Activated naive CD4-positive, alpha-beta T cell treated with anti-CD3 and anti-CD28 coated beads, Interleukin-2, amount 10 ng/mL, durations not matched to agents 7 days and 5 days (primary cell): ENCODE measurements at places on chromosomes 3 and 15.

- no peak for DNase-seq
Observed at GRCh38 chr3:64047787-64048186, 24.5 kb upstream of the PSMD6 start.

DNA sequence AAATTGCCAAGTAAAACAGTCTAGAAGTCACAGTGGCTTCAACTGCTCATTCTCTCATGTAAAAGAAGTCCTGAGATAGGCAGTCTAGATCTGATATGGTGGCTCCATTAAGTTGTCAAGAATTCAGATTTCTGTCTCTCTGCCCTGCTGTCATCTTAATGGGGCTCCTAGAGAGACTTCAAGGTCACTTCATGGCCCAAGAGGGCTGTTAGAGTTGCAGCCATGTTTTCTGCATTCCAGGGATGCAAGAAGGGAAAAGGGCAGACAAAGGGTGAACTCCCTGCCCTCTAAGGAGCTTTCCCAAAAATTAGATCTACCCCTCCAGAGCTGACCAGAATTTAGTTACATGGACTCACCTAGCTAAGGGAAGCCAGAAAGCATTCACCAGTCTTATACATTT is 23.1 kb downstream of the ABHD2 start:
- no peak for DNase-seq

DNA sequence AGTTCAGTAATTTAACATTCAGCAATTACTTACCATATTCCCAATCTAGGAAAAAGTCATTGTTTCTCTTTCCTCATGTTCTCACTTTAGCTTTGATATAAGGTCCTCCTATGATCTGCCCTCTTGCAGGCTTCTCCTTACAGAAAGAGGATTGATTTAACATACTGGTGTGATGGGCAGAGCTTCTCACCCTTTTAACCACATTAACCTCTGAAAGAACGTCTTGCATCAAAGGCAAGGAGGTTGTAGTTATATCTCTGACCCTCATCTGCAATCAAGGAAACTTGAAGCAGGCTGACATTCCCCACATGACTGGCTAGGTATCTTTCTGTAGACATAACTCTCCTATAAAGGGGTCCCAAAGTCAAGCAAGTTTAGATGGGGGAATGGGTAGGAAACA is 39.5 kb downstream of the BTLA start:
- DNase-seq = peak; percentile 27

GRCh38 chr15:40955141-40955903 is 2.1 kb downstream of the CHAC1 start:
- no peak for DNase-seq

GRCh38 chr3:160084998-160085397 is 96.4 kb downstream of the IL12A start:
- DNase-seq = no peak

GRCh38 chr15:71397377-71397776 is 282.1 kb downstream of the THSD4 start:
- no peak for DNase-seq

DNA sequence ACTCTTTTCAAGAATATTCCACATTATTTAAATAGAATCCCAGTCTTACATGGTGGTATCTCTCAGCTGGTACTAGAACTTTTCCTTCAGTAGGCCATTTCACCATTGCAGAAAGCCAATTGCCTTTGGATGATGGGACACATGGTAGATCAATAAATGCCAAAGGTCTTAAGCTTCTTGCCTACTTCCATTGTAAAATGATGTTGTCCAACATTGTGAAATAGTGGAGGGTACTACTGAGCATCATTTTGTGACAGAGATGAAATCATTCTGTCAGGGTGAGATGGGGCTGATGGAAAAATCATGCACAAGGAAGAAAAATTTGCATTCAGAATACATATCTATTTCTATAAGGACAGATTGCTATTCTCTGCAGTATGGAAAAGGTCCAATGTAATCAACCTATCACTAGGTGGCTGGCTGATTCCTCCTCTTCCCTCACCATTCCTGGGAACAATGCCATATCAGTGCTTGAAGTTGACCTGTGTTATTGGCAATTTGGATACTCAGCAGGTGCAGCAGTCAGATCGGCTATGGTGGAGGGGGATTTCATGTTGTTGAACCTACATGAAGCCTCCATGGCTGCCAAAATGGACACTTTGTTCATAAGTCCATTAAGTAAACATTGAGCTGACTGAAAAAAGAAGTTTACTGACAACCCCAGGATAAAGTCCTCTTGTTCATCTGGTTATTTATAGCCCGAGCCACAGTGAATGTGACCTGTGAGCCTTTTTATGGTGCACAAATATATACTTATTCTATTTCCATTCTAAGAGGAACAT is 596.9 kb upstream of the ARPP21 start:
- DNase-seq = no peak

DNA sequence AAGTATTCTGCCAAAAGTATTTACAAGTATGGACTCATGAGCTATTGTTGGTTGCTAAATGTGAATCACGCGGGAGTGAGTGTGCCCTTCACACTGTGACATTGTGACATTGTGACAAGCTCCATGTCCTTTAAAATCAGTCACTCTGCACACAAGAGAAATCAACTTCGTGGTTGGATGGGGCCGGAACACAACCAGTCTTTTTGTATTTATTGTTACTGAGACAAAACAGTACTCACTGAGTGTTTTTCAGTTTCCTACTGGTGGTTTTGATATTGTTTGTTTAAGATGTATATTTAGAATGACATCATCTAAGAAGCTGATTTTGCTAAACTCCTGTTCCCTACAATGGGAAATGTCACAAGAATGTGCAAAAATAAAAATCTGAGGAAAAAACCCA is 30.3 kb downstream of the SYNM start:
- no peak for DNase-seq

DNA sequence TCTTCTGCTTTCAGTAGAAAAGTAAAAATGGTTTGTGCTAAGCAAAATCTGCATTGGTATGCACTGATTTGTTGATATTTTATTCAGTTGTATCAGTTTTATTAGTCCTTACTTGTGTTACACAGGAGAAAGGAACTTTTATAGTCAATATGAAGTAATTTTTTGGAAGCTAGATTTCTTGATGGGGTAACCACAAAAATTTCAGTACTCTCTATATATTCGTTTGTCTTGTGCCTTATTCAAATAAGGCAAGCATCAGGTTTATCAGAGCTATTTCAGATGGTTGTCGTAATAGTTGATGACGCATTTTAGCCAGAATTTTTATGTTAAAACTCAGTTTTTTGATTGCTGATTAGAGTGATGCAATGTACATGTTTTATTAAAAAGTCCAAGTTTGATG is 50.7 kb upstream of the NIPA1 start:
- DNase-seq = no peak

DNA sequence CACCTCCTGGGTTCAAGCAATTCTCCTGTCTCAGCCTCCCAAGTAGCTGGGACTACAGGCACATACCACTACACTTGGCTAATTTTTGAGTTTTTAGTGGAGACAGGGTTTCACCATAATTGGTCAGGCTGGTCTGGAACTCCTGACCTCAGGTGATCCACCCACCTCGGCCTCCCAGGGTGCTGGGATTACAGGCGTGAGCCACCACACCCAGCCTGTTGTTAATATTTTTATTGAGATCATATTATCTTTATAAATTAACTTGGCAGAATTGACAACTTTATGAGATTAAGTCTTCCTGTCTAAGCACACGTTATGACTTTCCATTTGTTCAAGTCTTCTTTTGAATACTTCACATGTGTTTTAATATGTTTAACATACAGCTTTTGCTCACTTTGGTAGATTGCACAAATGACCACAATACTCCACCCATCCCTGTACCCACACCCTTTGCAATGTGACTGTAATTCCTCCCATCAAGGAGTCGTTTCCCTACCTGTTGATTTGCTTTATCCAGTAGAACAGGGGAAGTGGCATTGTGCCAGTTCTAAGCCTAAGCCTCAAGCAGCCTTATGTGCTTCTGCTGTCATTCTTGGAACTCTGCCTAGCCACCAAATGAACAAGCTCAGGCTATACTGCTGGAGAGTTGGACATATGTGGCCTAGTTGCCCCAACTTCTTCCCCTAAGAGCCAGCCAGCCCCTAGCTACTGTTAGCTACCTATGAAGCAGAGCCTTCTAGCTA is 8.2 kb downstream of the XYLB start:
- DNase-seq = no peak

- no peak for DNase-seq
Observed at GRCh38 chr3:149701977-149702350, 44.1 kb upstream of the WWTR1 start.

- no peak for DNase-seq
Observed at GRCh38 chr15:77228828-77229227, 157.9 kb upstream of the TSPAN3 start.

DNA sequence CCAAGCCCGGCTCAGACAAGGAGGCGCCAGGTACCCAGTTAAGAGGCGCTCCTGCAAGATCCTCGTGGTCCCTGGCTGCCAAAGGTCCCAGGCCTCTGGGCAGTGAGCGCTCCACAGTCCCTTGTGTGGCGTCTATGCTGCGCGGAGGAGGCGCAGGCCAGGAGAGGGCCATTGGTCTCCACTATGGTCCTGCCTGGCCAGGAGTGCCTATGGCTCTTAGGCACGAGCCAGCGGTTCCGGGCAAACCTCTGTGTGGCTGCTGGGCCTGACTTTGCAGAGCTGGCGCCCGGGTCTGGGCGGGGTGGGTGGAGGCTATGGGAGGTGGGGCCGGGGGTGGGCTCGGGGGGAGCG is 660 bp upstream of the ADAMTSL3 start:
- DNase-seq = no peak

- no peak for DNase-seq
Observed at GRCh38 chr3:68893600-68894239, 38.6 kb downstream of the TAFA4 start.
